ENCODE measurements at places on chromosomes 11 and 22.

GRCh38 chr11:113587308-113587739 lies 112.1 kb upstream of the DRD2 start:
- DNase-seq, result no peak

DNA sequence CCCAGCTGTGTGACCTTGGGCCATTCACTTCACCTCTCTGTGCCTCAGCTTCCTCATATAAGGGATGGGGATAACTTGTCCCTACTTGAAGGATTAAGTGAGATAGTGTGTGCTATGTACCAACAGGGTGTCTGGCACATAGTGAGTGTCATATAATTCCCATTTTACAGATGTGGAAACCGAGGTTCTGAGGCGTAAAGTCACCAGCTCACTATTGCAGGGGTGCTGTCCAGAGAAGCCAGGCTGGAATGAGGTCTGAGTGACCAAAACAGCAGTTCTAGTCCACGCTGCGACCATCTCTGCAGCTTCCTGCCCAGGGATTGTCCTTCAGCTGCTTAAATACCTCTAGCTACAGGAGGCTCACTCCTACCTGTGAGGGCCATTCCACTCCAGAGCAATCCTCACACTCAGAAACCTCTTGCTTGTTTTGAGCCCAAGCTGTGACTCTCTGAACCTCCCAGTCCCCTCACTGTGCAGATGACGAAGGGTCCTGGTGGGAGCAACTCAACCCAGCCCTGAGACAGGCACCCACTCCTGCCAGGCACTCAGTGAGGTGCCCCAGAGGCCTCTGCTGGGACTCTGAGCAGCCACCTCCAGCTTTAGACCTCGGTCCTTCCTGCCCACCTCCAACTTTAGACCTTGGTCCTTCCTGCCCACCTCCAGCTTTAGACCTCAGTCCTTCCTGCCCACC lies 5.8 kb downstream of the MB start:
- no peak for DNase-seq

- DNase-seq, result no peak
Measured at GRCh38 chr11:132874638-132875037, 657.7 kb downstream of the OPCML start.

- no peak for DNase-seq
Measured at GRCh38 chr11:82080160-82080559, 653.5 kb downstream of the FAM181B start.

DNA sequence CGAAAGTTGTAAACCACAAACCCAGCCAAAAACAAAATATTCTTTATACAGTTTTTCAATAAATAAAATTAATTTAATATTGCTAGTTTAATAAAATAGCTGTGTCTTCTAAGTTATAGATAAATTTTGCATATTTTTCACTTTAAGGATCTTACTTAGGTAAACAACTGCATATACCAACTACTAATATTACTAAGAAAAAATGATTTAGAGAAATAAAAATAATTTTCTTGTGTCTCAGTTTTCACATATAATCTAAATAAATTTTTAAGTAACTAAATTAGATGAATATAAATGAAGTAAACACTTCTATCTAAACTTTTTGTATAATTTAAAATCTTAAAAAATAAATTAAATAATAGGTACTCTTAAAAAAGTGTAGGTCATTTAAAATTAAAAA lies 67.1 kb upstream of the TOP3B start:
- no peak for DNase-seq

DNA sequence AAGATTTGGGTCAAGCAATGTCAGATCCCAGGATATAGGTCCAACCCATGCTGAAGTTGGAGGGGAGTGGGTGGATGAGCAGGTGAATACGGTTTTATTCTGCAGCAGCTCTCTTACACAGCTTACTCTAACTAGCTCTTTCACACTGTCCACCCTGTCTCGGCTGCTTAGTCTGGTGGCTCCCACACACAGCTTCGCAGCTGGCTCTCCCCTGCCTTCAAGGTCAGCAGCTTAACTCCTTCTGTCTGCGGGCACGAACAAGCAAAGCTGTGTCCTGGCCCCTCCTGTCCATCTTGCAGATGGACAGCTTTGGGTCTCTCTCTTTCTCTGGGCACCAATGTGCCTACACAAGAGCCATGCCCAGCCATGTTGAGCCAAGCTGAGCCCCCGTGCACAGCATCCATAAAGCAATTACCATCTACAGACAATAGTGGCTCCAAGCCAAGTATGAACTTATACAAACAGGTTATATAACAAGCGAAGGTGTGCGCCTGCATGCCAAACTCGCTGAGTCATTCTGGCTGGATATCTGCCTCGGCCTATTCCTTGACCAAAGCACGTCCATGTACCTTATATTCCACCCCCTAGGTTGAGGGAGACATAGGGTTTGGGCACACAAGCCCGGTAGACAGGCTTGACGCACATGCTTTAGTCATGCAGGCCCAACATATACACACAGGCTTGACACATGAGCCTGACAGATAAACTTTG lies 1307.8 kb upstream of the RAG2 start:
- no peak for DNase-seq

Measured in bone marrow (tissue), 2 donors.